Activated CD4-positive, alpha-beta memory T cell treated with anti-CD3 and anti-CD28 coated beads for 36 hours (primary cell): ENCODE measurements at places on chromosomes 6 and 20. TPM values are rescaled to one million over a fixed set of nuclear protein-coding genes. Genes with fewer than 3 reads are reported as not detected.

The ZGPAT gene
- total RNA-seq, result 29.9 TPM

The COL9A3 gene
- total RNA-seq, result not detected

The TFAP2A gene
- total RNA-seq, result not detected

The DNMT3B gene
- 1.7 TPM for total RNA-seq

The SLC32A1 gene
- total RNA-seq, result not detected

The LAMA4 gene
- not detected for total RNA-seq

GRCh38 chr6:133645966-133646740 lies 242.8 kb upstream of the TCF21 start:
- no peak for DNase-seq

DNA sequence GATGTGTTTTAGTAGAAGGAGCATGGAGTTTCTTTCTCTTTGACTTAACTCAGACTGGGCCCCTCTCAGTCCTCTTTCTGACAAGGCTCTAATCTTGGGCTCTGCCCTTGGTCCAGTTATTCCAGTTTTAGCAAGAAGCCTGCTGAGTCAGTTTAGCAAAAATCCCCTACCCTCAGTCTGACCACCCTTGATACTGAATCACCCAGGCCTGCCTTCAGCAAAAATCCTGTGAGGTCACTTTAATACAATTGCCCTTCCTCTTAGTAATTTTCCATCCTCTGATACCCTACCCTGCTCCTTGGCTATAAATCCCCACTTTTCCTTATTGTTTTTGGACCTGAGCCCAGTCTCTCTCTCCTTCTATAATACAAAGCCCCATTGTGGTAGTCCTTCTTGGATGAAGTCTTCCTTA lies 326.7 kb upstream of the NOX3 start:
- no peak for DNase-seq

GRCh38 chr6:150352321-150353296 lies 16.2 kb upstream of the IYD start:
- no peak for DNase-seq

- no peak for DNase-seq
Observed at GRCh38 chr6:105458084-105458483, 55.2 kb upstream of the PREP start.

GRCh38 chr6:76510489-76510888 lies 438.0 kb upstream of the IMPG1 start:
- no peak for DNase-seq

- DNase-seq, result no peak
Observed at GRCh38 chr6:151649835-151650234, 156.0 kb downstream of the CCDC170 start.

DNA sequence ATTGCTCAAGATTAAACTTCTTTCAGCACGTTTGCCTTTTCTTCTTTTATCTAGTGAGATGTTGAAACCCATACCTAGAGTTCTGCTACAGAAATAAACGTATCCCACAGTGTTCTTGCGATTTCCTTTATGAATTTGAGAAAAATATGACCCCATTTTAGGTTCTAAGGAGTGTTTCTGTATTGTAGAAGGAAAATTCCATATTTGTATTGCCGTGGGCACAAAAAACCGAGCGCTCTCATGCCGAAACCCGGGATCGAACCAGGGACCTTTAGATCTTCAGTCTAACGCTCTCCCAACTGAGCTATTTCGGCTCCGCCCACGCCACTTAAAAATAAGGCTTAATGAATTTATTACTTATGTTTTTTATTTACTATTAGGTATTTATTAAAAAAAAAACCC lies 23.7 kb downstream of the ZNF311 start:
- DNase-seq, result peak; percentile 80

DNA sequence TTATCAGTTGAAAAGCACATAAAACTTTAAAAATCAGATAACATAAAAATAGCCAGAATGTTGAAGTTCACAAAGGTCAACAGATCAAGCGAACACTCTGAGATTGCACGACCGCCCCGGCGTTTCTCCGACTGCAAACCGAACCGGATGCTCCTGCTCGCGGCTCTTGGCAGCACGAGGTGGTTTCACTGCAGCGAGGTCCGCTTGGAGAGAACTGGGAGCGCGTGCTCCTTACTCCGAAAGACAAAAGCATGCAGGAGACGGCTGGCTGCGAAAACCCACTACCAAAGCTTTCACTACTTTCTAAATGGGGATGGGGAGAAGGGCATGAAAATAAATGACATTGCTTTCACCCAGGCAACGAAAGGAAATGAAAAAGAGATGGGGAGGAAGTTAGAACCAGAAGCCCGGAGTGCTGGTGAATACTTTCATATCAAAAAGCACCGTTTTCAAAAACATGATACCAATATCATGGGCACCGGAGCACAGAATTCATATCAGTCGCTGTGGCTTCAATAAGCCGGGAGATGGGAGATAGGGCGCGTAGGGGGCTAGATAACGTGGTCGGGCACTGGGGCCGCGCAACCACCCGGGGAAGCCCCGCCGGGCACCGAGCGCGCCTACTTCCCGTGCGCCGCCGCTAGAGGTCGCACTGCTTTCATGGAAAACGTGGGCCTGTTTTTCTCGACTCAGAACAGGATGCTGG lies 8.3 kb upstream of the ANKRD60 start:
- DNase-seq, result peak; percentile 92

DNA sequence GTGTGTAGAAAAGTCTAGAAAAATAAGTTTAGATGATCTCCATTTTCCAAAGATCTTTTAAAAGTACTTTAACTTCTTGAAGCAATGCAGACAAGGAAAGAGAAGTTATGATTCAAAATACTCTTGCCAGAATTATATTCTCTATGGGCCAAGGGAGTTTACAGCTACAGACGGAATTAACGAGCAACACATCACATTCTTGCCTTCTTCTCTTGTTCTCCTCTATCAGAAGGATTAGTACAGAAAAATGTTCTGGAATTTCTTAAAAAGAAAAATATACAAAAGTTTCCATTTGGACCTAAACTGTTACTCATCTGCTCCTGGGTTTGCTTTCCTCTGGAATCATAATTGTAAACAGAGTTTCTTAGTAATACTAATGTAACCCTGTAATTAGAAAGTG lies 284.7 kb upstream of the HSF2 start:
- no peak for DNase-seq
